Activated CD4-positive, alpha-beta T cell treated with anti-CD3 and anti-CD28 coated beads, Interleukin-2, amount 50 U/mL, for 16 hours (primary cell): ENCODE measurements at places on chromosomes 4 and X.

GRCh38 chrX:2488621-2489285, 12.0 kb downstream of the DHRSX start:
- DNase-seq = no peak

DNA sequence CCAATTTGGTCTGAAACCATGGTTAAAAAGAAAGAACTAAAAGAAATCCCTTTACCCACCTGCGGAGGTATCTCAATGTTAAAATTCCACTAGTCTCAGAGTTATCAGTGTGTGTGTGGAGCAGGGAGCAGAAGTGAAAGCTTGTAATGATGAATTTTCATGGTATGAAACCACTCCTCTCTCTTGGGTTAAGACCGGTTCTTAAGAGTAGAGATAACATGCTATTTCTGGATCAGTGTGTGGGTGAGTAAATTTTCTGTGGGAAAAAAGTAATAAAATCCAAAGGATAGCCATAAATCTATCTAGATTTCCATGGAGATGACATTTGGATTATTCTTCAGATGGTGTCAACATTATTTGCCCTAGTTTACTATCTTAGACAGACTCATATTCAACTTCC, 3.2 kb downstream of the FGF13 start:
- DNase-seq = no peak

DNA sequence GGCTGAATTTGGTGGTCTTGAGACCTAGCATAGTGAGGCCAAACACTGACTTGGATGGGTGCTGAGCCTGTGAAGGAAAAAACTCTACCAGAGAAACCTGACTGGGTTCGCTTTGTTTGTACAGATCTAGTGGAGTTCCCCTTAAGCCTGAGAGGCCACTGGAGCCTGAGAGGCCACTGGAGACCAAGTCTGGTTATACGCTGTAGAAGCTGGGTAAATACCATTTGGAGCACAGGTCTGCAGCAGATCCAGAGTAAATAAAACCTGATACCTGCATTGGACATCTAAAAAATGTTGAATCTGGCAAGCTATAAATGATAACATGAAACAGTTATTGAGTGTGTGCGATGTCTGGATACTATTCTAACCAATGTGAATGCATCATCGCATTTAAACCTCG, 104.3 kb upstream of the IGSF1 start:
- DNase-seq = no peak

- DNase-seq = no peak
Observed at GRCh38 chrX:10828640-10829039, 208.3 kb upstream of the MID1 start.

DNA sequence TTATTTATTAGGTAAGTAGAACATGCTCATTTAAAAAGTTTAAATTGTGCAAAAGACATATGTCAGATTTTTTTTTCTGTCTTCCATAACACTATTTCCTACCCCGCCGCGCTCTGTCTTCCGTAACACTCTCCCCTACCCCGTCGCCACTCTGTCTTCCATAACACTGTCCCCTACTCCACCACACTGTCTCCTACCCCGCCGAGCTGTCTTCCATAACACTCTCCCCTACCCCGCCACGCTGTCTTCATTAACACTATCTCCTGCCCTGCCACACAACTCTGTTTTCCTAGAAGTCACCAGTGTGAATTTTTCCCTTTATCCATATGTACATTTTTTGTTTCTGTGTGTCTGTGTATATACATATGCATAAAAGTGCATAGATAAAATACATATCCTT, 4.4 kb downstream of the MSMO1 start:
- no peak for DNase-seq

- no peak for DNase-seq
Observed at GRCh38 chr4:147078875-147079658, 133.4 kb upstream of the TTC29 start.

- DNase-seq = no peak
Observed at GRCh38 chr4:93834249-93835066, 5.9 kb downstream of the ATOH1 start.

GRCh38 chrX:41542135-41542534, 95.0 kb downstream of the NYX start:
- DNase-seq = no peak

GRCh38 chr4:36303426-36304137, 22.2 kb downstream of the DTHD1 start:
- no peak for DNase-seq

DNA sequence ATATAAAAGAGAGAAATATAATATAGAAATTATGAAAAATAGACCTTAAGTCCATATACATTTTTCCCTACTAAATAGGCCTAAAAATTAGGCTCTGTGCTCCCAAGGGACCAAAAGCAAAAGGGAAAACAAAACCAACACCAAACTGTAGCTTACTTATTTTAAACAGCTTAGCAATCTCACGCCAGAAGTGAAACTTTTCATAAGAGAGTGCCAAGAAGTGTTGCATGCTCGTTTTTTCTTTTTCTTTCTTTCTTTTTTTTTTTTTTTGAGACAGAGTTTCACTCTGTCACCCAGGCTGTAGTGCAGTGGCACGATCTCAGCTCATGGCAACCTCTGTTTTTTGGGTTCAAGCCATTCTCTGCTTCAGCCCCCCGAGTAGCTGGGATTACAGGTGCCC, 250.4 kb downstream of the TMA16 start:
- no peak for DNase-seq

DNA sequence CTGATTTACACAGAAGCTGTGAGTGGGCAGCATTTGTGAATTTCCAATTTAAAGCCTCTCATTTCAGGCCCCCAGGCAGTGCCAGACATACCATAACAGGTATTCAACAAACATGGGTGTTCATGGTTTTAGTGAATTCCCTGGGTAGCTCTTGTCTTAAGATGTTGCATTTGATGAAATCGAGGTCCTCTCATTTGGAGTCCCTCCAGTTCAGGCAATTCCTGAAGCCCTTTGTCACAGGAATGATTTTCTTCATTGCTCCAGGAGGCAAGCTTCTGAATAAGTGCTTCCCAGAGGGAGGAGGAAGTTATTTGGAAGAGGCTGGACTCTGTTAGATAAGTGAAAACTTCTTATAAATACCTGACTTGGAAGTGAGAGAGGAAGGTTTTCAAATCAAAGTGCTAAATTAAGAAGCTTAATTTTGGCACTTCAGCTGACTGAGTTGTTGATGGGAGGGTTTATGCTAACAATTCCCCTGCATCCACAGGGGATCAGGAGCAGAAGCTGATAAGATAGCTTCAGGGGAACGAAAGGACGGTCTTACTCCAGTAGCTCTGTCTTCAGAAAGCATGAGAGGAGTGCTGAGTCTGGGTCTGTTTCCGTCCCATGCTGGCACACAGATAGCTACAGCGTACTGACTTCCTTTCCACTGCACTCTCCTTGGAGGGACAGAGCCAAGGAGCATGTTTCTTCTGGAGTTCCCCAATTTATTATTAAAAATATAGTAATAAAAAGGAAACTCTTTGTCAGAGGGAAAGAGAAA, 543.1 kb downstream of the GBA3 start:
- no peak for DNase-seq

- no peak for DNase-seq
Observed at GRCh38 chr4:183636503-183636902, 22.5 kb downstream of the RWDD4 start.

DNA sequence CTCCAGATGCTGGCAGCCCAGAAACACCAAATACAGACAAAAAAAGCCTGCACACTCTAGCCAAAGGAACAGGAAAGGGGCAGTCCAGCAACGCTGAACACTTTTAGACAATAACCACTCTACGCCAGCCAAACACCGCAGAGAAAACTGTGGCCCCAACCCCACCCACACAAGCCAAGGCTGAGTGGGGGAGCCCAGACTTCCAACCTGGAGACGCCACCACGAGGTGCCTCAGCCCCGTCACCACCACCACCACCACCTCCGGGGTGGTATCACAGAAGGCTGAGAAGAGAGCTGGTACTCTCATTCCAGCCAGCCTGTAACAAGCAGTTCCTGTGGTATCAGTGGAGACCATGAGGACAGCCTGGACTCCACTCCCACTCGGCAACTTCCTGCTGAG, 22.8 kb downstream of the MEPE start:
- DNase-seq = no peak

DNA sequence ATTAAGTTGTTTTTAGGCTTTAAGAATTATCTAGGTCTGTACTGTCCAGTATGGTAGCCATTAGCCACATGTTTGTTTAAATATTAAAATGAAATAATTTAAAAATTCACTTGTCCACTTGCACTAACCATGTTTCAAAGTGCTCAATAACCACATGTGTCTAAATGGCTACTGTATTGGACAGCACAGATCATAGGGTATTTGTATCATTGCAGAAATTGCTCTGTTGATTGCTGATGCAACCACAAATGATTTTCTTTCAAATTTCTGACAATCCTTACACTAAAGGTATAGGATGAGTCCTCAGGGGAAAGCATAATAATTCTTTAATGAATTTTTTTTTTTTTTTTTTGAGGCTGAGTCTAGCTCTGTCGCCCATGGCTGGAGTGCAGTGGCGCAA, 84.9 kb downstream of the KDM6A start:
- no peak for DNase-seq

DNA sequence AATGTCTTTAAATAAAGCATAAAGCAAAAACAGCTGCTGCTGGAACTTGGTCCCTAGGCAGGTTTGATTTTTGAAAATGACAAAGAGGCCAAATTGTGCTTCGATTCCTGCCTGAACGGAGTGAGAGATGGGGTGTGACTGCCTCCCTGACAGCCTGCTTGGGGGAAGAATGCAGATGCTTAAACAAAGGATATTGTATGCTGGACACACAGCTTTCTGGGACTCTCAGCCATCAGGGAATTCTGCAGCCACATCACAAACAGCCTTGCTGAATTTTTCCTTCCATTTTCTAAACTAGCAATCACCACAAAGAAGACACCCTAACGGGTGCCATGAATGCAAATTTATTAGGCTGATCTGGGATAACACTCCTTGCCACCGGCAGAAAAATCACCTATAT, 83.9 kb upstream of the CPEB2 start:
- DNase-seq = no peak

GRCh38 chr4:180449395-180449956, 1793.7 kb upstream of the TENM3 start:
- peak; percentile 6 for DNase-seq

- no peak for DNase-seq
Observed at GRCh38 chr4:176238157-176238610, 30.8 kb downstream of the ASB5 start.

- DNase-seq = no peak
Observed at GRCh38 chr4:8164194-8164565, 5.6 kb upstream of the ABLIM2 start.

GRCh38 chr4:176717237-176717636, 75.5 kb downstream of the VEGFC start:
- DNase-seq = no peak

DNA sequence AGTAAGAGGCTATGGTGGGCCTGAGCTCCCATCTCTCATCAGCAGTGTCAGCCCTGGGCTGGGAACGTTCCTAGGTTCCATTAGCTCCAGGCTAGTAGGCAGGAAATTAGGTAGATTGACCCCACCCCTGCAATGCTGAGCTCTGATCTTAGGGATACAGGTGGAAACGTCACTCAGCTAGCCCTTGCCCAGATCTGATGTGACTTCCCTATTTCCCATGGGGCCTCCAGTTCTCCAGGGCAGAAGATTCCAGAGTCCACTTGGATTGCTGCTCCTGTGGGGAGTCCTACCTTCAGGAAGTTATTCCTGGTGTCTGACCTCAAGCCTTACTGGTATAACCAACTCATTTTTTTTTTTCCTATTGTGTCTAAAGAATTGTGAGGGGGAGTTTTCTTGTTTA, 81.1 kb downstream of the EFNB1 start:
- no peak for DNase-seq

DNA sequence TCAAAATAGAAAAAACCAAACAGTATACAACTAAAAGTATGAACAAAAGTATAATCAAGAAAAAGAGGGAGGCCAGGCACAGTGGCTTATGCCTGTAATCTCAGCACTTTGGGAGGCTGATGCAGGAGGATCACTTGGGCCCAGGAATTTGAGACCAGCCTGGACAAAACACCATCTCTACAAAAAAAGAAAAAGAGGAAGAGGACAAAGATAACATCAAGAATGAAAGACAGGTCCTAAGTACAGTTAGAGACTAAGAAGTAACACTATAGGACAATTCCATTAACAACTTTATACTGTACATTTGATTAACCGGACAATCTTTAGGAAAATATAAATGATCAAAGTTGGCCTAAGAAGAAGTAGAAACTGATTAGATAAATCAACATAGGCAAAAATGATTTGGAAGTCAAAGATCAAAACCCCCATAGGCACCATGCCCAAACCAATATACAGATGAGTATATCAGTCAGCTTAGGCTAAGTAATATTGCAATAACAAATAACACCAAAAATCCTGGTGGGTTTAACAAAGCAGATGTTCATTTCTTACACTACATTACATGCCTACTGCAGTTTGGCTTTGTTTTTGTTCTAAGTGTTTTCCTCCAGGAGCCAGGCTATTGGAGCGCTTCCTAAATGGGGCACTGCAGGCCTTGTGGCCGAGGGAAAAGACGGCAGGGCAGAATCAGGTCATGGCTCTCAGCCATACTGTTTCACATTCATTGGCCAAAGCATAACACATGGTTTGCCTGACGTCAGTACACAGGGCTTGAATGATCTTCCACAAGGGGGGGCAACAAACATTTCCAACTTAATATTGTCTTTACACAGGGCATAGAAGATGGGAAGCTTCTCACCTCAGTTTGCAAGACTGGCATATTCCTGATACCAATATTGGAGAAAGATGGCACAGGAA, 42.2 kb upstream of the HGFAC start:
- peak; percentile 2 for DNase-seq

- no peak for DNase-seq
Observed at GRCh38 chr4:76977736-76978350, 28.3 kb downstream of the SEPTIN11 start.

- DNase-seq = peak; percentile 29
Observed at GRCh38 chr4:86043755-86044592, 315.9 kb downstream of the MAPK10 start.

- DNase-seq = no peak
Observed at GRCh38 chrX:151974336-151975227, at the start of gene GABRE. TSS of gene GABRE (minus strand) at chrX:151974676. CDS start at chrX:151974625, 51 bp downstream.

GRCh38 chr4:145799223-145799622, 119.3 kb downstream of the C4orf51 start:
- DNase-seq = no peak

- DNase-seq = no peak
Observed at GRCh38 chr4:173370130-173370476, 651 bp upstream of the SAP30 start.

- DNase-seq = no peak
Observed at GRCh38 chr4:3246458-3247398, 2.2 kb upstream of the MSANTD1 start.

DNA sequence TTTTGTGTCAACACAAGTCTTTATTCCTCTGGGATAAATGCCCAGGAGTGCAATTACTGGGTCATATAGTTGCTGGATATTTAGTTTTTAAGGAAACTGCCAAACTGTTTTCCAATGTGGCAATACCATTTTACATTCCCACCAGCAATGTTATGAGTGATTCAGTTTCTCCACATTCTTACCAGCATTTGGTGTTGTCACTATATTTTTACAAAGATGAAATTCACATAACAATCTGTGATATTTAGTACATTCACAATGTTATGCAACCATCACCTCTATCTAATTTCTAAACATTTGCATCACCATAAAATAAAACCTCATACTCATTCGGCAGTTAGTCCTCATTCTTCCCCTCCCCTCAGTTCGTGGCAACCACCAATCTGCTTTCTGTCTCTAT, 75.0 kb downstream of the MAMLD1 start:
- DNase-seq = no peak
